ENCODE measurements at places on chromosomes 3 and 15.

GRCh38 chr3:134149286-134149685, 101.4 kb downstream of the RYK start:
- DNase-seq: no peak

DNA sequence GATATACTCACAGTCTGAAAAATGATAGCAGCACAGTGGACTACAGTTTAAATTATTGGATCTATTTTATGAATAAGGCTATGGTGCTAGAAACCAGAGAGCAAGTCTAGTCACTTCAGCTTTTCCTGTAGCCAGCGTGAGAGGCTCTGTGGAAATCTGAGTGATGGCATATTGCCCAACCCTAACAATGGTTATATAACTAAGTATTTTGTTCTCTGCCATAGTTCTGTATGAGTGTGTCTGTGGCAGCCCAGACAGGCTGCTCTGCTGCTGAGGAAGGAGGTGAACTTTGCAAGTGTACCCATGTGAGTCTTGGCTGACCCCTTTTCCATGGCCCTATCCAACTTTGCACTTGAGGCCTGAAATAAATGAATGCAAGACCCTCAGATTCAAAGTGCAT, 105.7 kb downstream of the LRTM1 start:
- no peak for DNase-seq

GRCh38 chr3:143226678-143227291, 107.2 kb downstream of the CHST2 start:
- no peak for DNase-seq

- no peak for DNase-seq
Measured at GRCh38 chr15:43531018-43531670, 13.7 kb downstream of the MAP1A start.

- DNase-seq: no peak
Measured at GRCh38 chr15:62474771-62475124, 309.7 kb upstream of the C2CD4B start.

DNA sequence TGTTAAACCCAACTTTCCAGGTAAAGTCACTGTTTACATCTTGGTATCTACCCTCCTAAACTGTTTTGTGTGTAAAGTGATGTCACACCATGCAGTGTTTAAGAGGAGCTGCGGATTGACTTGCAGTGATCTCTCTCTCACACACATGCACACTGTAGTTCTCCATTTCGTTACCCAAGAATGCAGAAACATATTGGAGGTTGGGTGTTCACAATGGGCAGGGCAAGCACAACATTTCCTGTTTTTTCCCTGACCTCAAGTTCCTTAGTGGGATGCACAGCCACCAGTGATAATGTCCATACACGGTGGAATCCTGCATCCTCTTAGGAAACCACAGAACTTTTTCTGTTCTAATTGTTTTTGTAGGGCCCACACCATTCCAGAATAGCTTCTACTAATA, 85.3 kb upstream of the CFAP20DC start:
- no peak for DNase-seq

DNA sequence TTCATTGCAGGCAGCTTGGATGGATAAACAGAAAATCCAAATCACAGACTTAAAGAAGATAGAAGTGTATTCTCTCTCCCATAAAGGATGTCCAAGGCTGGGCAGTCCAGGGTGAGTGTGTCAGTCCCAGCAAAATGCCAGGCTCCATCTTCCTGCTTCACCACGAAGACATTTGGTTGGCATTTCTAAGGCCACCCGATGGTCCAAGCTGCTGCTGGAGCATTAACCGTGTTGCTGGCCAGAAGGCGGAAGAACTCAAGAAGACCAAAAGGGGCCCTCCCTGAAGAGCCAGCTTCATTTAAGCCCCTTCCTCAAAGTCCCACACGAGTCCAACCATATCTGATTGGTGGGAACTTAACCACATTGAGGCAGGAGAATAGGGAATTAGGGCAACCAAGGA, 3.0 kb upstream of the CYP11A1 start:
- no peak for DNase-seq

GRCh38 chr15:44573386-44573785, 36.4 kb downstream of the EIF3J start:
- no peak for DNase-seq

GRCh38 chr3:16400106-16400931, 113.2 kb downstream of the RFTN1 start:
- DNase-seq: no peak

DNA sequence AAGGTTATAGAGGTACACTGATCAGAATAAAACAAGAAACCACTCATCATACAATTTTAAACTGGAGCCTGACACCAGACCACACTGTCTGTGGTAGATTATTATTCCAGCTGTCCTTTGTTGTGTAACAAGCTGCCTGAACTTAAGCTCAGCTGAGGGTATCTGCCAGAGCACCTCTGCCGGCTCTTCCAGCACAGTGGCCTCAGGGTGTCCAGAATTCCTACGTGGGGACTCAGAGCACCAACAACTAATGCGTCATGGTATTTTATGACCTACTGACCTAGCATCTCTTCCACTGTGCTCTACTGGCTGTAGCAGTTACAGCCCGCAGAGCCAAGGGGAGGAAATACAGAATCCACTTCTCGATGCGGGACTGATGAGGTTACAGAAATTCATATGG, 15.6 kb upstream of the RAF1 start:
- DNase-seq: no peak

DNA sequence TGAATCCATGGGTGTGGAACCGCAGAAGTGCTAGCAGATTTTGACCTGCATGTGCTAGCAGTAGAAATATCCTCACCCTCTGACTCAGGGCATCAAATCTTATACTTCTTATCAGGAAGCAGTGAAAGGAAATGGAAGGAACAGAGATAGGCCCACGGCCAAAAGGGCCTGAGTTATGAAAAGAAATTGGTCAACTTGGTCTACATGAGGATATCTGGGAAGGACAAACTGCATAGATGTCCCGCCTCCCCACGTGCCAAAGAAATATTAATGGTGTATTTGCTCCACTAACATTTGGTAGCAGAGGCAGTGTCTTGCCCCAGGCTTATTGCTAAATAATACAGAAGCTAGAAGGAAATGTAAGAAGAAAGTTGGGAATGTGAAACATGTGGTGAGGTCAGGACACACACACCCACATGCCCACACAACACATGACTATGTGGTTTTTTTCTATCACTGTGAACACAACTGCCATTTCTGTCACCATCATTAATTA, 93.6 kb upstream of the COL8A1 start:
- no peak for DNase-seq

DNA sequence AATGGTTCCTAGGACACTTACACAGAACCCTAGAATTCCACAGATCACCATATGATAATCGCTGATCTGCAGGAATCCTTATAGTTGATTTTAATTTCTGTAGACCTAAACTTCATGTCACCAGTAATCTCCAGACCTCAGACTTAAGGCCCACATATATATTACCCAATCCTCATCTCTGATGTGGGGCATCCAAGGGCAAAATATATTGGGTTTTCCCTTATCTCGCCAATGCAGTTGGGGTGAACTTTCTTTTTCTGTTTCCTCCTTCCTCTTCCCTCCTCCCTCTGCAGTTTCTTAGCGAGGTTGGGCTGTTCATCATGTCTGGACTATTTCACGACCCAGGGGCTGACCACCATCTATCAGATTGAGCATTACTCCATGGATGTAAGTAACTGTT, 230.2 kb downstream of the P3H2 start:
- no peak for DNase-seq

DNA sequence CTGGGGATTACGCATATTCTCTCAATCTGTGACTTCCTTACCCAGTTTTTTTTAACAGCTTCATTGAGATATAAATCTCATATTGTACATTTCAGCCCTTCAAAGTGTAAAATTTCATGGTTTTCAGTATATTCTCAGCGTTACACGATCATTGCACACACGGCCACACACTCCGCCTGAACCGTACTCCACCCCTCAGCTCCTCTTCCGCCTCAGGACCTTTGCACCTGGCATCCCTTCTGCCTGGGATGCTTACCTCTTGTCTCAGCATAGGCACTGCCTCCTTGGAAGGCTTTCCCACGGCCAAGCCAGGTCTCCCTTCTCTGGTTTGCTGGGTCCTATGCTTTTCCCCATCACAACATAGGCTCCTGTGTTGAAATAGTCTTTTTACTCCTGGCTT, 57.4 kb upstream of the NR2C2 start:
- DNase-seq: no peak

Data from CD4-positive, alpha-beta T cell treated with Interleukin-21 for 1 hour (primary cell).